Cerebellar nuclear complex (tissue), 1 donor: ENCODE measurements at places on chromosomes 4 and X.

- no peak for DNase-seq
These were observed 16.4 kb upstream of the EIF4E start for GRCh38 chr4:98945297-98945850.

- no peak for DNase-seq
These were observed 144.9 kb downstream of the SPANXA1 start for GRCh38 chrX:141439651-141440050.

DNA sequence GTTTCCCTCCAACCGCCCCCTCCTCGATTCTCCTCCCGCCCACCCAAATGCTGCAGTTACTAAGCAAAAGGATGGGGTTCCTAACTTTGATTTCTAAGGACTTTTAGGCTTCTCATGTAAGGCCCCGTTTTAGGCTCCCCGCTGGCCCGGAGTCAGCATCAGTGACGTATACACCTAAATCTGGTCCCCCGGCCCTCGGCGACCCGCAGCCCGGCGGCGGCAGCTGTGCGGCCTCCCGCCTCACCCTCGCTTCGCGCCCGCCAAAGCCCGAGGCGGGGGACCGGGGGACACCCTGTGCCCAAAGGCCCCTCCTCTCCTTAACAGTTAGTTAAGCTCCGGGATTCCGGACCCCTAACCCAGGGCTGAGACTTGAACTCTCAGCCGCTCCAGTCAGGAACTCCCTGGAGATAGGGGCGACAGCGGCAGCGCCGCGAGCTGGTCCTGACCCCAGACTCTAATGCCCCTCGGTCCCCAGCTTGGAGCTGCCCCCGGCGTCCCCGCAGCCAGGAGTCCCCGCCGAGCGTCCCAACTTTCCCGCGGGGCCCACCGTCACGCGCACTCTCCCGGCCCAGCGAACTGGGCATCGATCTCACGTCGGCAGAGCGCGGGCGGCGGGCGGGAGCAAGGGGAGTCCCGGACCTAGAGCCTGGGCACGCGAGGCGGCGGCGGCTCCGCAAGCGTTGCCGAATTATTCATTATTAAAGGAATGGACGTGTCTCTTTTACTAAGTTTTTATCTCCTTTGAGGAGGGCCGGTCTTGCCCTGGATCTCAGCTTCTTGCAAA, 1.5 kb upstream of the NR3C2 start:
- no peak for DNase-seq

GRCh38 chrX:65987811-65988210, 52.1 kb downstream of the VSIG4 start:
- no peak for DNase-seq

DNA sequence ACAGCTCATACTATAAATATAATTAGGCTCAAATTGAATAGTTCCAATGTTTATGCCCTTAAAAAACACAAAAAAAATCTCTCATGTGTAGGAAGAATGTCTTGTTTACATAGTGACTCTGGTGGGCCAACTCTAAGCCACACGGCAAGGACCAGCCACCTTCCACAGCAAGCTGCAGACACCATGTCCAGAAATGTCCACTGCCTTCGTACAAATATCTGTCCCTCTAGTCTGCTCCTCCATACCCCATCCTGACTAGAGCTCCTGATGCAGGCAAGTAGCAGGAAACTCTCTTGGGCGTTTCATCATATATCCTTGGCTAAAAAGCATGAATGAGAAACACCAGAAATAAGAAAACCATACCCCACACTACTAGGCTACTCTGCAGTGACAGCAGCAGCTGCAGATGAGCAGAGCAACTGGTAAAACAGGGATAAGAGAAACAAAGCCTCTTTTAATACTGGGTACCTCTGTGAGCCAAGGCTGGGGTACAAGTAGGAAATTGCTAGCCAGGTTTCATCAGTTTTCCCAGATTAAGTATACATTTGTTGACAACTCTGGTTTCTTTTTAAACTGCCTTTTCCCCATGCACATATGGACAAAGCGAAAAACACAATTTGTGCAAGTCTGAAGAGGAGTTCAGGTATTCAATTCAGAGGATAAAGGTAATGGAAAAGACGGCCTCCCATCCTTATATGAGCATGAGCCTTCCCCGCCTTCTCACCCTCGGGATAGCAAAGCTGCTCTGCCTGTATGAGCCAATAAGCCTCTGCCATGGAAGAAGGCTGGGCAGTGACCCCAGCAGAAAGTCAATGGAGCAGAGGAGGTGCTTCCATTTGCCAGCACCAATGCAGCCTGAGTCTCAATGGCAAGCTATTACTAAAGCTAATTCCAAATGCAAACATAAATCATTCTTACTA, 245.4 kb downstream of the DCLK2 start:
- DNase-seq: no peak

DNA sequence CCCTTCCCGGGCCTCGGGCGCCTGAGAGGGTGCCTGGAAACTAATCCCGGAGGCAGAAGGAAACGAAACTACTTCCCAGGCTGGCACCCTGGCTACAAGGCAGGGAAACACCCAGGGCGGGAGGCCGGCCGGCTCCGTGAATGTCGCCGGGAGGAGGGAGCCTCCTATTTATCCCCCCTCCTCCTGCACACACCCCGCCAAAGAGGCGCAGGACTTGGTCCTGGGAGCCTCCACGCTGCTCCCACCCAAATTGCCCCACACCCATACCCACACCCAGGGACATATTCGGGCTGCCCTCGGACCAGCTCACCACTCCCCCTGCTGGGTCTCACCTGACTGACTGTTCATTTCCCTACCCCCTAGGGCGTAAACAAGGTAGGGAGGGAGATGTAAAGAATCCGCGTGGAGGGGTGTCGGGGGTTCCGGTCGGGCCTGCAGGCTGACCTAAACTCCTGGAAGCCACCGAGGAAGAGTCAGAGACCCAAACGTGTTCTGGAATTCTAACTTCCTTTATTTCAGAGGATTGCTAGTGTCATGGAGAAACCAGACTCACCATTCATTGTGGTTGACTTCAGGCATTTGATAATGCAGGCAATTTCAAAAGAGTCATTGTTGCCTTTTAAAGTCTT, at the start of gene BTC:
Gene BTC (minus strand): TSS at position 142 of the 629 bp plus-strand sequence. CDS start 198 bp downstream, outside the sequence.
- no peak for DNase-seq

GRCh38 chr4:163353054-163353453, 9.4 kb downstream of the NPY5R start:
- DNase-seq: no peak

DNA sequence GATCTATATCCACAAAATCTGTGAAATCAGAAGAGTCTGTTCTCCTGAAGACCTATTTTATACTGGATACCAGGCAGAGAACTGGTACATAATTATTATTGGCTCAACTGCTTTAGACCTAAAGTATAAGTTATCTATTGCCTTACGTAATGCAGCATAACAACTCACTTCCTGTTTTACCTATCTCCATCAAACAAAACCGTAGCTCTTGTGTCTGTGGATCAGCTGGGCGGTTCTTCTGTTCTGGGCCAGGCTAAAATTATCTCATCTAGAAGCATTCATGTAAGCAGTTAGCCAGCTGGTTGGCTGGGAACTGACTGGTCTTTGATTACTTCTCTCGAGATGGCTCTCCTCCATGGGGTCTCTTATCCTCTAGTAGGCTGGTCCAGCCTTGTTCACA, 57.8 kb downstream of the PPP1R2C start:
- no peak for DNase-seq

DNA sequence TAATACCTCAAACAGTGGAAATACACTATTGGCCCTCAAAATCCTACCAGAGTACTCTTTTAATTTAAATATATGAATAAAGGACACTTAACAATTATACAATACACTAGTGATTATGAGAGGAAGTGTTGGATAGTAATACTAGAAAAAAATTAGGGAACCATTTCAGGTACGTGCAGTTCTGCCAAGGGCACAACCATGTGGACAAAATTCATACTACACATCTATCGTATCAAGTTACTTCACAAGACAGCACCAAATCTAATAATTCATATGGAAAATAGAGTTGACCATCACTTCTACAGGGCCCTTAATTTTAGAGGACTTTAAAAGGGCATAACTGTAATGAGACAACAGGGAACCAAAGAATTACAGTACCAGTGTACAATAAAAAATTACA, 69.2 kb upstream of the ZCCHC13 start:
- no peak for DNase-seq

DNA sequence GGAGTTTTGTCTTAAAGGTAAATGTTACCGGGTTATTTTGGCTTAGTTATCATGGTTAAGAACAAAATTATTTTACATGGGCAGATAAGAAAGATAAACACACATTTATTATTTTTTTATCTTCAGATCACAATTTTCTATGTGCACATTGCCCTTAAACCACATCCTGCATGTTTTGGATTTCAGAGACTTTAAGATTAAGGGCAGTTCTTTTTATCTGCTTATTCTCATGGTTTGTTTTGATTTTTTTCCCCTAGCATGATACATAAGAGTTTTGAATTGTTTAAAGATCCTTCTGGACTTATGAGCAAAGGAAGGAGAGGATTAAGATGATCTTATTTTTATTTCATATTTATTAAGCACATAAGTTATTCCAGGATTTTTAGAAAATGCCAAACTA, 190.1 kb upstream of the BMP3 start:
- DNase-seq: no peak

GRCh38 chr4:85496933-85497332, 22.0 kb downstream of the ARHGAP24 start:
- DNase-seq: no peak

DNA sequence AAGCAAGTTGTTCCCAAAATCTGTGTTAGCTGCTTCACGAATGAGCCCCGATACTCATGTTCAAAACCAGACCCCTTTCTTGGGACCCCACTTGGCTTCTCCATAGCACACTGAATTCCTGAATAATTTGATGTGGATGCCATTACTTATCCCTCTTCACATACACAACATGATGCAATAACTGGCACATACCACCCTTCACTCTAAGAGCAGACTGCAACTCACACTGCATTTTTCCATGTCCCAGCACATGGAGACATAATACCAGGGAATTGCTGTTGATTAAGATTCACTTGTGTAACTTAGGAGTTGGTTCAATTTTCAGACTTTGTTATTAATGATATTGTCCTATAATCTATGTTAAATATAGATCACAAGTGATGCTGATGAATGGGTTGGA, 213.4 kb downstream of the MAML3 start:
- DNase-seq: no peak

DNA sequence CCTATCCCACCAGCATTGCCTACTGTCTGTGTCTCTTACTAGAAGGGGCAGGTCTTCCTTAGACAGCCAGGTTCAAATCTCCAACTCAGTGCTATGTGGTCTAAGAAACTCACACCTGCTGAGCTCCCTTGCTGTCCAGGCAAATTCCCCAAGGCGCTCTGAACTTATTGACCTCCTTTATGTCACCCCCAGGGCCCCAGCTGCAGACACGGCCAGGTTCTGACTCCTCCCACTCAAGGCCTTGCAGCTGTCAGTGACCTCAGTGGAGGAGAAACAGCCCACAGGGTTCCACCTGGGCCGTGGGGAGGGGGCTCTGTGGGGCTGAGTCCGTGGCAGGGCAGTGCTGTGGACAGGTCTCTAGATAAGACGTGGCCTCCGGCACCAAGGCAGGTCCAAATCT, 42.1 kb upstream of the PSAPL1 start:
- no peak for DNase-seq

GRCh38 chr4:141302924-141303323, 82.2 kb downstream of the ZNF330 start:
- no peak for DNase-seq

- DNase-seq: no peak
These were observed 263.3 kb downstream of the EVC2 start for GRCh38 chr4:5444918-5445517.

- no peak for DNase-seq
These were observed 1.6 kb downstream of the RAB33A start for GRCh38 chrX:130173190-130173895.

DNA sequence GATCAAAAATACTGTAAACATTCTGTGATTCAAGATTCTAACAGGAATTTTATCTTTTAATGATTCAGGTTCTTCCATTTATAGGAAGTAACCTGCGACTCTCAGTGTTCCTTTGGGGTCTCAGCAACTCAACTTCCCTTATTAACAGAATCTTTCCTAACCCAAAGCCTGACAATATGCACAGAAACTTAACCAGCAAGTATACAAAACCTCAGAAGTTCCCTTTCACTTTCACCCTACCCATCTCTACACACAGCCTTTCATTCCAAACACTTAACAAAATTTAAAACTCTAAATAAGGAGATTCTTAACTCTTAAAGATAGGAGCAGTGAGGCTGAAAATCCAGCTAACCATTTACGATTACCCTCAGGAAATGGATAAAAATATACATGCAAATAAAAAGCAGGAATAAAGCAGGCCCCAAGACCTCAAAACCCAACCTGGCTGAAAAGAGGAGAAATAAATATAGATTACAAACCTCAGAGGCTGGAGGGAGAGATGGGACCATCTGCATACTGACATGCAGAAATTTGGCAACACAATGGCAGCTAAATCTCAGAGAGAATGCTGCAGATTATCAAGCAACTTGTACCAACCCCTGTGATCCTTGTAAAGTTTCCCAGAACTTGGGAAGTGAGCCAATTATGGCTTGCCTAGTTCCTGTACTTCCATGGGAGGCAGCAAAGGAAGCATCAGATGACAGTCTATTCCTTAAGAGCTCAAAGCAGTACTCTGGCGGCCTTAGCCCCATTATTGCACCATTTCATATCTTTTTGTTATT, 101.0 kb downstream of the ATP11C start:
- DNase-seq: no peak
